ENCODE measurements at places on chromosomes 4 and X.

- DNase-seq: no peak
Measured at GRCh38 chrX:139008185-139008584, 296.7 kb upstream of the FGF13 start.

GRCh38 chrX:153926858-153927671, 1.0 kb upstream of the ARHGAP4 start:
- no peak for DNase-seq

DNA sequence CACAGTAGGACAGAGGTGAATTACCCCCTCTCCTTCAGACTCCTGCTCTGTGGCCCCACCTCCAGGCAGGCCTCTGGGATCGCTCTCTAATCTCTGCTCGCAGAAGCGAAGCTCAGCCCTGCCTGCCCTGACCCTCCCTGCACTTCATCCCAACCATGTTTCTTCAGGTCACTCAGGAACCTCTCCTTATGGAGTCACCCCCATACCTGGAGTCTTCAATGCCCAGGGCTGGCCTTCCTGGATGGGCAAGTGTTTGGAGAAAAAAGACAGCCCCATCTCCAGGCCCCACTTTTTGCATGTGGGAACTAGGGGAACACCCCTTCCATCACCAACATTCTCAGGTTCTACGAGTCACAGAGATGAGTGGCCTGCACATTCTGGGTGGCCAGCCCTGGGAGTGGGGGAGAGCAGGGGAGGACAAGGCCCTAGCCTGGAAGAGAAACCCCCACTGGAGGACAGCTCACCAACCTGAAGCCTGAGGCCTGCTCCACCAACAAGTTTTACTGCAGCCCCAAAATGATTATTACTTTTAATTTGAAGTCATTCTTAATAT, 90.8 kb downstream of the PPP2R2C start:
- no peak for DNase-seq

- DNase-seq: no peak
Measured at GRCh38 chr4:108751321-108751720, 11.5 kb downstream of the ETNPPL start.

DNA sequence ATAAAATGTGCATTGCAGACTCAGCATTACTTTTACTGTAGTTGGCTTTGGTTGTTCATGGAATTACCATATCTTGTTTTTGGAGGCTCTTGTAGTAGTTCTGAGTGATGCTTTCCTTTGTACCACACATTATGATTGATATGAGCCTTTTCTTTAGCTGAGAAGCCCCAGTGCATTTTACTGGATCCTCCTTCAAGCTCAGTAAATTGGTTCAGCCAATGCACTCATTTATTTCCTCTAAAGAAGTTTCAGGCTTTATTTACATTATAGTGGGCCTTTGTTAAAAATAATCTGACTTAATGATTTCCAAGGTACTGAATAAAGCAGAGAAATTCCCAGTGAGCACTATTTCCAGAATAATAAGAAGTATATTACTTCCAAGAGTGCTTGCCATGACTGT, 21.8 kb downstream of the UPRT start:
- DNase-seq: no peak

DNA sequence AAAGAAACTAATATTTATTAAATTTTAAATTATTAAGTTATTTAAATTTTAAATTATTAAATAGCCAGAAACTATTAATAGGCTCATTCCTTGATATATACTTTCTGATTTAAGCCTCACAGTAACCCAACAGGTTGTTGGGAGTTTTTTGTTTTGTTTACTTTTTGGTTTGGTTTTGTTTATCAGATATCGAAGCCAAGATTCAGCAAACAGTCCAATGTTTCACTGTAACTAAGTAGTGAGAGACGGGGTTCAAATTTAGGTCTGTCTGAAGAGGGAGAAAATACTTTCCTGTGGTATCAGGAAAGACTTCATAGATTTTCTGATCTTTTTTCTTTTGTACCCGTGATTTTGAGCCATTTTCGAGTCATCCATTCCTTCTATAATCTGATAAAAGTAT, 54.2 kb downstream of the CCDC158 start:
- peak; percentile 47 for DNase-seq

DNA sequence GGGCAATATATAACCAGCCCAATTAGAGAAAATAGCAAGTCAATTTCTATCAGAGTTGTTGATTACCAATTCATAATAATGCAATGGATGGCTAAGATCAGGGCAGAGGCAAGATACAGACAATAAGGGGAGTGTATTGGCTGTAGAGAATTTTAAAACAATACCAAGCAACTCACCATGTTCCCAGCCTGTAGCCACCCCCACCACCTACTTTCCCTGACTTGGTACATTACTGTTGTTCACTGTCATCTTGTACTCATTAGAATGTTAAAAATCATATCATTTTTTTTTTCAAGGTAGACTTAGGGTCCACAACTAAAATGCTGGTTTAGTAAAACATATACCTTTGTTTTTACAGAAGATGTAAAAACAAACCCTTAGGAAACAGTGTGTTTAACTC, 27.7 kb downstream of the HNRNPD start:
- no peak for DNase-seq

GRCh38 chrX:2867206-2867605, 38.5 kb downstream of the GYG2 start:
- no peak for DNase-seq

DNA sequence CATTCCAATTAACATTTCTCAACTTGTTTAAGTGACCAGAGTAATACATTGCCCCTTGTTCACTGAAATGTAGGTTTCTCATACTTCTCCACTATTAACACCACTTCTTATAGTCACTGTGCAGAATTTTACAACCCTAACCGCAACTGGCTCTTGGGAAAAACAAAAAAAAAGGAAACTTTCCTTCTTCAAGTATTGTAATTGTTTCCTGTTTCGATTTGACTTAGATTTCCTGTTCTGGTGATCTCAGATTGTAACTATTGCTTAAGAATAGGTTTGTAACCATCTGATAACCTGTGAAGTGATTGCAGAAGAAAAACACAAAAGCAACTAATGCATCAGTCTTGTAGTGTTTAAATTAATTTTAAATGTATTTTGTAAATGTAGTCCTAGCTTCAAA, 594.7 kb upstream of the GALNT7 start:
- no peak for DNase-seq

GRCh38 chr4:75939890-75940691, 722 bp downstream of the NAAA start:
- DNase-seq: peak; percentile 81

- DNase-seq: no peak
Measured at GRCh38 chr4:48193921-48194468, 59.9 kb upstream of the TXK start.

DNA sequence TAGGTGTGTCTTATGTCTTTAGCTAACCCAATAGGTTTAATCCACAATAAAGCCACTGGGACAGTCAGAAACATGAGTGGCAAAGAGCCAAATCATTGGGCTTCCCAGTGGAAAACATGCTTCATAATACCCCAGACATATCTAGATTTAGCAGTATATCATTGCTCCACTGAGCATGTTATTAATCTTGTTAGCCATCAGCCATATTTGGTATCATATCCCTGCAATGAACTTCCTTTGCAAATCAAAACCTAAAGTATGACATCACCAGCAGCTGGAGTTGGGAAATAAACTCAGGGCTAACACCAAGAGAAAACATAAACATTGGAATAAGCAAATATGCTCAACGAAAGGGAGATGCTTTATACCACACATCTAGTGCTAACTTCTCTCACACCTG, 280.8 kb upstream of the NOCT start:
- no peak for DNase-seq

- no peak for DNase-seq
Measured at GRCh38 chr4:73070074-73070390, 516 bp upstream of the COX18 start.
